ENCODE measurements at places on chromosomes 4 and X.

DNA sequence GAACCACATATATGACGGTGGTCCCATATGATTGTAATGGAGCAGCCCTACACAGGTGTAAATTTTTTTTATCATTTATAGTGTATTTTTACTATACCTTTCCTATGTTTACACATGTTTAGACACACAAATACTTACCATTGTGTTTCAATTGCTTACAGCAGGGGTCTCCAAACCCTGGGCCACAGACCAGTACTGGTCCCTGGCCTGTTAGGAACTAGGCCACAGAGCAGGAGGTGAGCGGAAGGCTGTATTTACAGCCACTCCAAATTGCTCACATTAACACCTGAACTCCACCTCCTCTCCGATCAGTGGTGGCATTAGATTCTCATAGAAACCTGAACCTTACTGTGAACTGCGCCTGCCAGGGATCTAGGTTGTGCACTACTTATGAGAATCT is 201.8 kb upstream of the NDST4 start:
- no peak for DNase-seq

DNA sequence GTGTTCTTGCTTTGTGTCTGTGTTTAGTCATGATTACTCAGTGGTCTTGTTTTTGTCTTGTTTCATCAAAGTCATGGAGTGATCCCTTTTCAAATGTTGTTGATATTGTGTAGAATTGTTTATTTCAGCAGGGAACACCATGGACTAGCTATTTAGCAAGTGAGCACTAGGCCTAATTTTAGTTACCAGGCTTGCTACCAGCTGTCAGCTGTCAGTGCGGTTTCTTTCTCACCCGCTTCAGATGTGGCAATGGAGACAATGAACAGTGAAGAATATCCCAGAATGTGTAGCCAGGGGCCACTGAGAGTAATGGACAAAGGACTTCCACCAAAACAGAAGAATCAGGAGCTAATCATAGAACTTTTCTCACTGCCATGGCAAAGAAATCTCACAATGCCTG is 432.8 kb upstream of the FMR1 start:
- no peak for DNase-seq

DNA sequence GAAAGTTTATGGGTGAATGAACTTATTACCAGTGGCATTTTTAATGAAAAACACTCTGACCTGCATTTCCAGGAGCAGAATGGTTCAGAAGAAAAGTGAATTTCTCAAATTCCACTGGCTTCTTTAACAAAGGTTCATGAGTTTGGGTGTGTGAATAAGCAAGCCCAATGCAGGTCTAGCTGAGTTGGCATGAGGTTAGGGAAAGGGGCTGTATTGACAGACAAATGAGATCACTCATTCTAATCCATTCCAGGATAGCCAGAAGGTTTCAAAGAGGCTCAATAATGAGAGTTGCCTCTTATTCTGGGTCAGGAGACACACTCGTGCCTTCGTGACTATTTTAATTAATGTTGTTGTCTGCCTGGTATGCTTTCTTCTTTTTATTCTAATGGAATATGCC is 43.7 kb upstream of the NPY2R start:
- no peak for DNase-seq

DNA sequence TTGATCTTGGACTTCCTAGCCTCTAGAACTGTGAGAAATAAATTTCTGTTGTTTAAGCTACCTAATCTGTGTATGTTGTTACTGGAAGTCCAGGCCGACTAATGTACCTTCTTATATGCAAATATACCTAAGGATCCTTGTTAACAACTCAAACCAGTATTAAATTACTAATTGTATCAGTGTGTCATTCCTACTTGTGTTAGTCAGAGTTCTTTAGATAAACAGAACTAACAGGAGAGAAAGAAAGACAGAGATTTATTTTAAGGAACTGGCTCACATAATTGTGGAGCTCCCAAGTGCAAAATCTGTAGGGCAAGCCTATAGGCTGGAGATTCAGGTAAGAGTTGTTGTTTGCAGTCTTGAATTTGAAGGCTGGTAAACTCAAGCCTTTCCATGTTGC is 120.0 kb downstream of the ADGRL3 start:
- no peak for DNase-seq

GRCh38 chrX:70549429-70549828 is 104.8 kb downstream of the DLG3 start:
- no peak for DNase-seq

- no peak for DNase-seq
Measured at GRCh38 chr4:3077796-3078195, 3.3 kb downstream of the HTT start.

DNA sequence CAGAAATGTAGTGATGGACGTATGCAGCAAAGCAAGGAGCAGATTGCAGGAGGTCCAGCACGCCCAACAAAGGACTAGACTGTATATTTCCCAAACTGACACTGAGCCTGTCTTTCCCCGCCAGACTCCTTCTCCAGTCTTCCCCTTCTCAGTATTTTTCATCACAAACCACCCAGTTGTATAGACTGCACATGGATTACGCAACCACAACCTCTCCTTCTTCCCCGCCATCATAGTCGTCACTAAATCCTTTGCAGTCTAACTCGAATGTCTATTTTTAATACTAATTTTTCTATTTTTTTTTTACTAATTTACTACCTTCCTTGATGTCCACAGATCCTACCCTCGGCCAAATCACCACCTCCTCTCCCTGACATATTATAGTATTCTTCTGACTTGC is 105.4 kb downstream of the MTNR1A start:
- DNase-seq = no peak

DNA sequence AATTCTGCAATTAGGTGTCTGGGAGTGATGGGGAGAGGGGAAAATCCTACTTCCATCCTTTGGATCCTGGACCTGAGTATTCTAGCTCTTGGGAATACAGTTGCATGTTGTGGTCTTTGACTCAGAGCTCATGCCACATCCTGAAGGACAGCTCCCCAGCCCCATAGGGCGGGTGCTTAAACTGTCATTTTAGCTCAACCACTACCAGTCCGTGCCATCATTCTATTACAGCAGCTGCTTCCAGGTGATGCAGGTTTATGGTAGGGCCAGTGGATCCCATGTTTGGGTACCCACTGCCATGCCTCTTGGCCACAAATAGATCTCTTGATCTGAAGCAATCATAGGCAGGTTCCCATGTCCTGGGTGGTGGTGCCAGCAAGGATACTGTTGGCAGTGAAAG is 34.7 kb downstream of the CCKAR start:
- DNase-seq = no peak

- no peak for DNase-seq
Measured at GRCh38 chr4:153809307-153809706, 20.4 kb upstream of the SFRP2 start.

GRCh38 chr4:2672700-2673099 is 83.4 kb downstream of the TNIP2 start:
- DNase-seq = no peak

DNA sequence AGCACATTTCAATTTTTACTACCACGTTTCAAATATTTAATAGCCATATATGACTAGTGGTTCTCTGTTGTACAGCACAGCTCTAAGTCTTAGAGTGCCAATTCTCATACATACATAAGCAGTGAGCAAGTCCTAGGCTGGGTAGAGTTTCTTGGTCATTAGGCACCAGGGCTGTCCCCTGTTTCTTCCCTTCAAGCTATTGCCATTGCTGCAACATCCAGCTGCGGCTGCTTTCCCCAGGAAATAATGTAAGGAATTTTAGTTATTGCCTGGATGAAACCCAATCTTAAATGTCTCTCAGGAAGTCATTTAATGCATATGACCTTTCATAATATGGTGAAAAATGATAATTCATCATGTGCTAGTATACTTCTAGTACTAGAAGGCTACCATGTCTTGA is 74.1 kb upstream of the PPP3CA start:
- no peak for DNase-seq

DNA sequence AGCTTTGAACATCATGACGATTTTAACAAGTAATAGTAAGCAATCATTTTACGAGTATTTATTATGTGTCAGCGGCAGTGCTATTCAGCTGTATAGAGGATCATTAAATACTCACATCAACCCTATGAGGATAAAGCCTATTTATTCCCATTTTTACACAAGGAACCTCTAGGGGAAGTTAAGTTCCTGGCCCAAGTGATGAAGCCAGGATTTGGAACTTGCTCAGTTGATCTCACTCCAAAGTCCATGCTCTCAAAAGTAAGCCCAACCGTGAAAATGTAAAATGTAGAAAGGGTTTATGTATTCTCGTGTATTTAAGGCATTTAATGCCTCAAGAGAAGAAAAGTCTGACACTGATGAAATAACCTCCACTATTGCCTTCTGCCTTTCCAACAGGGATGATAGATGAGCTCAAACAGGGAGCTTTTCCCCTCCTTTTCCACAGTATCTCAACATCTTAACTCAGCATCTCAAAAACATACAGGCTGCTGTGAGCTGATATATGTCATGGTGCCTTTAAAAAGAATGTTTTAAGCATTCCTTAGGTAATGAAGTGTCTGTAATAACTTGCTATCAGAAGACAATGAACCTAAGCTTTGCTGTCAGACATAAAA is 35.0 kb upstream of the PLA2G12A start:
- no peak for DNase-seq

- no peak for DNase-seq
Measured at GRCh38 chr4:137083571-137084135, 448.6 kb downstream of the PCDH18 start.

- no peak for DNase-seq
Measured at GRCh38 chr4:80587871-80588385, 252.4 kb downstream of the CFAP299 start.
